Osteocyte (in vitro differentiated cells): ENCODE measurements at places on chromosomes 3 and 15. TPM values are rescaled to one million over a fixed set of nuclear protein-coding genes. Genes with fewer than 3 reads are reported as not detected.

NR1D2 gene
- total RNA-seq, result 26.4 and 29.2 TPM in 2 replicates

DNA sequence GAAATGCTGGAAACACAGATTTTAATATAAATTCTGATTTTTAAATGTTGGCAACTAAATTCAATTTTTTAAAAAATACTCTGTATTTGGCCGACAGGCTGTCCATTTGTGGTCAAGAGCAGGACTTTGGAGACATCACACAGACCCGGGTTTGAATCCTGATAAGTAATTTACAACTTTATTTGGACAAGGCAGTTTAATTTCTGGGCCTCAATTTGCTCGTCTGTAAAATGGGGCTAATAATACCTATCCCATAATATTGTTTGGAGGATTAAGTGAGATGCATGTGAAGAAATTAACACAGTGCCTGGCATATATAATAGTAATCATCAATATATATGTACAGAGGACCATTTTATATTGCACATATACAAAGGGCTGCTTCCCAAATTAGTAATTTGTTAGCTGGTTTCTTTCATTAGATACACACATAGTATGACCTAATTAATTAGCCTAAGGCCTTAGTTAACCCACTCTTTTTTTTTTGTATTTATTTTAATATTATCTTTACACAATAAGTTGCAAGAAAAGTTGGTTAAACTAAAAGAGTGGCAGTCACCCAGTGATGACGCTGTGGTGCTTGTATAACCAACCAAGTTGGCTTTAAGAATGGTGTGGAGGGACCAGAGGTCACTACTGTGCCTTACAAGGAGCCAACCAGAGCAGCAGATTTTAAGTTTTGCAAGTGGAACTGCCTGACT is 665 bp downstream of the PIGB start:
- H3K27me3 ChIP-seq, result no peaks in the 10 kb centered on the region
- no peak for DNase-seq
- H3K27ac ChIP-seq, result peak overlapping the region; percentile 100
- H3K4me1 ChIP-seq, result peaks cover 30% of the 10 kb centered on the region

SLC6A1 gene
- 38.4 and 39.1 TPM in 2 replicates for total RNA-seq

DNA sequence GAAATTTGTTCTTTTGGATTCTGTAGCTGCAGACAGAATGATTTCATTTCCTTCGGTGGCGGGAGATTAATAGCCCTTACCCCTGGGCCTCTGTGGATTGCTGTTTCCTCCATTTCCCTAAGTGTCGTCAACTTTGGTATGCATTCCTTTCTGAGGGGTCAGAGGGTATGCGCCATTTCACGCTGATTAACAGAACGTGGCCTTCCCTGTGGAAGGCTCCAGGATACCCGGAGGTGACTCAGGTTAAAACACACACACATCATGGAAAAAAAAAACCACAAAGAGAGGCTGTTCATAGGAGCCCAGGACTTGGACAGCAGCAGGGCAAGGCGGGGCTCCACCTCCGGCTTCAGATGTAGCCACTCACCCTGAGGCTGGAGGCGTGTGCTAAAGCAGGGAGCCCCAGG is 51.9 kb downstream of the EPHB1 start:
- DNase-seq, result no peak
- H3K4me3 ChIP-seq, result no peak overlapping the region
- H3K27ac ChIP-seq, result no peak overlapping the region
- H3K4me1 ChIP-seq, result peaks cover 7% of the 10 kb centered on the region

GRCh38 chr3:10775828-10776227 is 40.2 kb upstream of the SLC6A11 start:
- no peak overlapping the region for H3K4me3 ChIP-seq
- no peaks in the 10 kb centered on the region for H3K4me1 ChIP-seq
- no peak overlapping the region for H3K27ac ChIP-seq
- H3K36me3 ChIP-seq, result no peaks in the 10 kb centered on the region
- H3K27me3 ChIP-seq, result peaks cover 16% of the 10 kb centered on the region
- DNase-seq, result peak; percentile 65

DNA sequence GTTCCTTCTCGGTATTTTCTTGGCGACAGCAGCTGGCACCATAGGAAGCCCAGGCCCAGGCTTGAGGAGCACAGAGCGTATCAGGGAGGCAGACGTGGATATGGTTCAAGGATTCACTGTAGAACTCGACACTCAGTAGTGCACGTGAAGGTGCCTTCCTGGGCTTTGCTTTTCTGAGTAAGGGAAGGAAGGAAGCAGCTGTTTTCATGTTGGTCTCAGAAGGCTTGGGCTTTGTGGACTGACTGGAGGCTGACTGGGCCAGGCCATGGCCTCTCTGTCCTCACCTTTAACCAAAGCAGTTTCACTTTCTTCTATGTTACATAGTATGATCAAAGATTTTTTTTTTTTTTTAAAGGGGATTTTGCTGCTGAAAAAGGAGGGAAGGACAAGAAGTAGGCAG is 6.9 kb upstream of the GHRL start:
- H3K4me1 ChIP-seq, result no peaks in the 10 kb centered on the region
- H3K27me3 ChIP-seq, result no peaks in the 10 kb centered on the region
- H3K4me3 ChIP-seq, result no peak overlapping the region
- H3K27ac ChIP-seq, result no peak overlapping the region
- DNase-seq, result no peak
- H3K36me3 ChIP-seq, result peaks cover 37% of the 10 kb centered on the region

- H3K27me3 ChIP-seq, result no peaks in the 10 kb centered on the region
- peak overlapping the region; percentile 99 for H3K27ac ChIP-seq
- peaks cover 66% of the 10 kb centered on the region for H3K36me3 ChIP-seq
- no peak for DNase-seq
- peaks cover 55% of the 10 kb centered on the region for H3K4me1 ChIP-seq
Measured at GRCh38 chr15:92886042-92886537, 14.0 kb upstream of the CHD2 start.

GRCh38 chr3:186375443-186375842 is 13.4 kb upstream of the DGKG start:
- no peaks in the 10 kb centered on the region for H3K4me1 ChIP-seq
- no peak overlapping the region for H3K4me3 ChIP-seq
- H3K27ac ChIP-seq, result no peak overlapping the region
- H3K36me3 ChIP-seq, result no peaks in the 10 kb centered on the region
- H3K27me3 ChIP-seq, result peaks cover 42% of the 10 kb centered on the region
- no peak for DNase-seq

DNA sequence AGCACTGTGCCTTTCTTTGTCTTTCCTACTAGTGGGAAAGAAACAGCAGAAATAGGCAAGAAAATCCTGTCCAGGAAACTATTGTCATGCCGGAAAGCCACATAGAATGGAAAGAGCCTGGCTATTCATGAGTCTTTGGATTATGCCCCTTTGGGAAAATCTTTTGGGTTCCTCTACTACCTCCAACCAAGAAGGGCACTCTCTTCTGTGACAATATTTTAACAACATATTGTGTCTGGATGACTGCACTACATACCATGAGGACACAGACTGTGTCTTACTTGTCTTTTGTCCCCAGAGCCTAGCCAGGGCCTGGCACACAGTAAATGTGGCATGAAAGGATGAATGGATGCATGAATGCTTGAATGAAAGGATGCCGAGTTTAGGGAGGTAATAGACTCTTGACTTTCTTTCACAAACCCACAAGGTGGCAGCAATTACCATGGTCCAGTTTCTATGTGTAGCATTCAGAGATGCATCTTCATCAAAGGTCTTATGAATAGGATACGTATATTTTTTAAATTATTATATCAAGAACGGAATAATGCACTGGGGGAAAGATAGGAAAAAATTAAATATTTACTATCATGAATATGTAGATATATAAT is 30.3 kb downstream of the ARL14 start:
- DNase-seq, result no peak
- peaks cover 18% of the 10 kb centered on the region for H3K27me3 ChIP-seq
- no peak overlapping the region for H3K27ac ChIP-seq
- no peaks in the 10 kb centered on the region for H3K36me3 ChIP-seq

CACNA1D gene
- 0.48 and 0.57 TPM in 2 replicates for total RNA-seq

DNA sequence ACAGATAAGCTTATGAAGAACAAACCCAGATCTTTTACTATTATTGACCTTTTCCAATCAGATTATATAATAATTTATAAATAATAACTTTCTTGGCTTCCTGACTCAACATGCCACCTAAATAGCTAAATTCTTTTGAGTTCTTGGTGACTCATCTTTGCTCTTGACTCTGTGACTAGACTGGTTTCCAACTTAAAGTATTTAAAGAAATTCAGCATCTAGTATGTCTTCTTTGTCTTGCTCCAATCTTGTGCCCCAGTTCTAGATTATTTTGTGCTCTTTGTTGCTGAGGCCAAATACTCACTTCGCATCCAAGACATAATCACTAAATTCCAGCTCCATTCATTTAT is 483.2 kb upstream of the TBL1XR1 start:
- H3K36me3 ChIP-seq, result peaks cover 2% of the 10 kb centered on the region
- H3K4me3 ChIP-seq, result no peak overlapping the region
- H3K27ac ChIP-seq, result no peak overlapping the region
- peaks cover 41% of the 10 kb centered on the region for H3K4me1 ChIP-seq

GRCh38 chr3:172211123-172211522 is 171.7 kb downstream of the FNDC3B start:
- peaks cover 26% of the 10 kb centered on the region for H3K36me3 ChIP-seq
- H3K27me3 ChIP-seq, result no peaks in the 10 kb centered on the region
- peak overlapping the region; percentile 63 for H3K27ac ChIP-seq
- peaks cover 45% of the 10 kb centered on the region for H3K4me1 ChIP-seq

NDN gene
- total RNA-seq, result 27.8 and 29.7 TPM in 2 replicates

TMCO5A gene
- total RNA-seq, result not detected in 2 replicates

DNA sequence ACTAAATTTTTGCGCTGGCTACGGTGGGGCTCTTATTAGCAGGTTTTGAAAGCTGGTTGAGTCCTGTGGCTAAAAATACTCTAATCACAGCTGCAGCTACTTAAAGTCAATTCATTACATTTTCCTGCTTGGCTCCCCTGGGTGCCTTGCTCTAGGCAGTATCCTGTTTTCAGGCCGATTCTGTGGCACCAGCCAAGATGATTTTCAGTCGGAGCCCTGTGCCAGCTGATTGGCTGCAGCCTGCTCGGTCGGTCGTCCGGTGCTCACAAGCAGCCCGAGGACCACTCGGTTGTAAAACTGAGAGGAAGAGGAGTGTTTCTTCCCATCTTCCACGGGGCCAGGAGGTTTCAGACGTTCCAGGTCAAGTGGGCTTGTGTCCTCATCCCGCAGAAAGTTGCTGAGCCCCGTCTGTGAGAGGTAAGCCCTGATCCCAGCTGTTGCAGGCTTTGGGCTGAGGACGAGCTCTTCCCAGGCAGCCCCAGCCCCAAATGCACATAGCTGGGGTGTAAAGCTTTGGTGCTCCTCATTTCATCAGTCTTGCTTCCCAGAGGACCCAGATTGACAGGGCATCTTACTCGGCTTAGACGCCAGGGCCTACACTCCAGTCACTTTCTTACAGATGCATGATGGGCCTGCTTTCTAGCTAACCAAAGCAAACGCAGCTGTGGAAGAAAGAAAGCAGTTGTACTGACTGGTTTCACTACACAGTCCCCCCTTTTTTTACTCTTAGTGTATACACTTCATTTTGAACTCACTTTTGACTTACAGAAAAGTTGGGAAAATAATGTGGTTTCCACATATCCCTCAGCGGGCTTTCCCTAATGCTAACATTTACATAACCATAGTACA is 15.9 kb downstream of the LYSMD4 start:
- peaks cover 47% of the 10 kb centered on the region for H3K4me1 ChIP-seq
- peak; percentile 70 for DNase-seq
- peak overlapping the region; percentile 77 for H3K27ac ChIP-seq
- H3K36me3 ChIP-seq, result peaks cover 35% of the 10 kb centered on the region

ABI3BP gene
- total RNA-seq, result 157 and 175 TPM in 2 replicates

GRCh38 chr3:196927571-196928453 is 14.5 kb downstream of the NCBP2 start:
- H3K27ac ChIP-seq, result no peak overlapping the region
- H3K36me3 ChIP-seq, result peaks cover 33% of the 10 kb centered on the region
- no peak for DNase-seq
- no peaks in the 10 kb centered on the region for H3K4me1 ChIP-seq

DNA sequence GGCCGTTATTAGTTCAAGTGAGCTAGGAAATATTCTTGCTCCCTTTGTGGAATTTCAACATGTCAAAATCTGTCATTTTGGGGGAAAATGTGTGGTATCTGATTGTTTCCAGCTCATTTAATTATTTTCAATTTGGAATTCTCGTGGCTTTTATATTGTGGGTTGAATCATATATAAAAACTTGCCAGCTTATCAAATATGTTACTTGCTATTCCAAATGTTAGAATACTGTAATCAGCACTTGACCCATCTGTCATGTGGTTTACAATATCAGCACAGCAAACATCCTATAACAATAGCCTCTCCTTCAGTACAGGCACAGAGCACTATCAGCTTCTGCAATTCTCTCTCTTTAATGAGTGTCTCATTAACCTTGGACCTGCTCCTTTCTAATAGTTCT is 130.2 kb upstream of the FEZF2 start:
- no peaks in the 10 kb centered on the region for H3K27me3 ChIP-seq
- H3K4me1 ChIP-seq, result no peaks in the 10 kb centered on the region
- H3K36me3 ChIP-seq, result no peaks in the 10 kb centered on the region
- H3K27ac ChIP-seq, result no peak overlapping the region
- H3K4me3 ChIP-seq, result no peak overlapping the region

GRCh38 chr15:37107071-37107743 is 6.9 kb upstream of the MEIS2 start:
- peaks cover 33% of the 10 kb centered on the region for H3K36me3 ChIP-seq
- H3K27ac ChIP-seq, result no peak overlapping the region
- peaks cover 94% of the 10 kb centered on the region for H3K27me3 ChIP-seq
- peaks cover 48% of the 10 kb centered on the region for H3K4me1 ChIP-seq
- H3K4me3 ChIP-seq, result no peak overlapping the region

DNA sequence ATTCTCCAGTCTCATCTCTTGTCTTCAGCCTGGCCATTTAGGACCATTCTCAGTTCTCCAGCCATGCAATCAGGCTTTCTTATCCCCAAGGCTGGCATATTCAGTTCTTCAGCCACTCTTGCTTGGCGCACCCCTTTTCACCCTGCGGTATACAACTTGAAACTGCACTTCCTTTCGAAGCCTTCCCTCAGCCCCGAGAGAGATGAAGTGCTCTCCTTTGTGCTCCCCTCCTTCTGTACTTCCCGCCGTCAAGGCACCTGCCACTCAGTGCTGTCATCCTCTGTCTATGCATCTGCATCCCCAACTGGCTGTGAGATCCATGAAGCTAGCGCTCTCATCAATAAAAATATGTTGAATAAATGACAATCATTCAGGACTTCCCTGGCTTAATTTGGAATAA is 45.7 kb downstream of the MORC1 start:
- no peaks in the 10 kb centered on the region for H3K4me1 ChIP-seq
- DNase-seq, result no peak

MYO5A gene
- 41.1 and 45.4 TPM in 2 replicates for total RNA-seq

GRCh38 chr15:25620466-25620865 is 181.6 kb upstream of the UBE3A start:
- no peaks in the 10 kb centered on the region for H3K4me1 ChIP-seq
- DNase-seq, result no peak
- peaks cover 12% of the 10 kb centered on the region for H3K27me3 ChIP-seq

- H3K4me3 ChIP-seq, result no peak overlapping the region
- no peaks in the 10 kb centered on the region for H3K36me3 ChIP-seq
- no peak for DNase-seq
- peaks cover 18% of the 10 kb centered on the region for H3K4me1 ChIP-seq
- H3K27ac ChIP-seq, result no peak overlapping the region
Measured at GRCh38 chr3:18127174-18127858, 297.8 kb downstream of the SATB1 start.

CADPS gene
- not detected in 2 replicates for total RNA-seq
